HT-29 (cell line): ENCODE measurements at places on chromosomes 3 and 15.
A peak's percentile ranks its signal among the peaks of the same experiment; 100 is the strongest.

GRCh38 chr15:89899295-89899945 is 5.6 kb upstream of the AP3S2 start:
- DNase-seq: no peak

DNA sequence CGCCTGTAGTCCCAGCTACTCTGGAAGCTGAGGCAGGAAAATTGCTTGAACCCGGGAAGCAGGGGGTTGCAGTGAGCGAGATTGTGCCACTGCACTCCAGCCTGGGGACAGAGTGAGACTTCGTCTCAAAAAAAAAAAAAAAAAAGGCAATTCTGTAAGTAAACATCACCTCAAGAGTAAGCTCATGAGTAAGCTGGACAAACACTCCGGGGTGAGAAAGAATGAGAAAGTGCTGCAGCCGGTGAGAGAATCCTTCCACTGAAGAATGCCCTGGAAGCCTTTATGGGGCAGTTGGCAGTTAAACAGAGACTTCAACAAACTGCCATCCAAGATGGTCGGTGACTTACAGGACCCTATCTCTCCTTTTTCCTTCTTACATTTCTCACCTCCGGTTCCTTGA is 47.5 kb downstream of the FEZF2 start:
- DNase-seq: no peak

- no peak for DNase-seq
Measured at GRCh38 chr3:181757694-181758306, 46.1 kb downstream of the SOX2 start.

DNA sequence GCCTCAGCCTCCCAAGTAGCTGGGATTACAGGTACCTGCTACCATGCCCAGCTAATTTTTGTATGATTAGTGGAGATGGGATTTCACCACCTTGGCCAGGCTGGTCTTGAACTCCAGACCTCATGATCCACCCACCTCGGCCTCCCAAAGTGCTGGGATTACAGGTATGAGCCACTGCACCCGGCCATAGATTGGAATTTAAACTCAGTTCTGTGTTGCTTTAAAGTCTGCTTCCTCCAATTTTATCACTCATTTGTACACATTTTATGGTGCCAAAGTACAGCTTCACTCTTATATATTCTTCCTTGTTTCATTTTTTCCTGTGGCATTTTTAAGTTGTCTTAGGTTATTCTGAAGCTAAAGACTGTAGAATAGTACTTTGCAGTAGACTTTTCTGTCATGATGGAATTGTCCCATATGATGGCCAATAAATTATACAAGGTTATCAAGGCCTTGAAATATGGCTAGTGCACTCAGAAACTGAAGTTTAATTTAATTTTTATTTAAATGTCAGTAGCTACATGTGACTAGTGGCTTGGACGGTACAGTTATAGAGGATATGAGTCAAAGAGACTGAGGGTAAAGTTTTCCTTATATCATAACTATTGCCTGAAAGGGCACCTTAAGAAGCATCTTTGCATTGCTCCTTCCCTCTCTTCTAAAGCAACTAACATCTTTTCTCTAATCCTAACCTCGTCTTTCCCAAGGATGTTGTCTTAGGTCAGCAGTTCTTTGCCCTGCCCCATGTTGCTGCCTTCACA is 28.1 kb downstream of the ATP11B start:
- DNase-seq: no peak

DNA sequence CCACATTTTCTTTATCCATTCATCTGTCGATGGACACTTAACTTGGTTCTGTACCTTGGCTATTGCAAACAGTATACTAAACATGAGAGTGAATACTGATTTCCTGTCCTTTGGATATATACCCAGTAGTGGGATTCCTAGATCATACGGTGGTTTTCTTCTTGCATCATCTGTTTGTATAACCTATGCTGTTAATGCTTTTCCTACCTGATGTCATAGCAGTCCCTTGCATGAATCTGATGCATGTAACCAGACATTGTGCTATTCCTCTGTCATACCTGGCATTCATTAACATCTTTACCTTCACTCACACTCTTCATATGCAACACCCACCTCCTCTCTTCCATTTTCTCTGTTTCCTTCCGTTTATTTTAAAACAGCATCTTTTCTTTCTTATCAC is 185.2 kb downstream of the KLHL25 start:
- DNase-seq: no peak

DNA sequence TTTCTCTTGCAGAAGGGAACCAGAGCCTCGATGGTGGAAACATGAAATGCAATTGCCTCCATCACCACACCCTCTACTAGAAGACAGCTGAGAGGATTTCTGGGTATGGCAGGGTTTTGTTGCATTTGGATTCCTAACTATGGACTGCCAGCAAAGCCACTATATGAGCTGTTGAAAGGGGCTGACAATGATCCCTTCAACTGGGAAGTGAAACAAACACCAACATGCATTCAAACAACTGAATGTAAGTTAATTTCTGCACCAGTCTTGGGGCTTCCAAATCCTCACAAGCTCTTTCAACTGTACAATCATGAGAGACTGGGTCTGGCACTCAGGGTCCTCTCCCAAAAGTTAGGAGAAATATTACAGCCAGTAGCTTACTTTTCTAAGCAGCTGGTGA is 116.7 kb upstream of the PLCL2 start:
- DNase-seq: no peak

GRCh38 chr3:193909387-193909786 is 226.6 kb upstream of the HES1 start:
- DNase-seq: no peak

- DNase-seq: no peak
Measured at GRCh38 chr3:14620512-14620911, 31.1 kb upstream of the CCDC174 start.

- no peak for DNase-seq
Measured at GRCh38 chr15:78033864-78034263, 43.6 kb downstream of the TBC1D2B start.

DNA sequence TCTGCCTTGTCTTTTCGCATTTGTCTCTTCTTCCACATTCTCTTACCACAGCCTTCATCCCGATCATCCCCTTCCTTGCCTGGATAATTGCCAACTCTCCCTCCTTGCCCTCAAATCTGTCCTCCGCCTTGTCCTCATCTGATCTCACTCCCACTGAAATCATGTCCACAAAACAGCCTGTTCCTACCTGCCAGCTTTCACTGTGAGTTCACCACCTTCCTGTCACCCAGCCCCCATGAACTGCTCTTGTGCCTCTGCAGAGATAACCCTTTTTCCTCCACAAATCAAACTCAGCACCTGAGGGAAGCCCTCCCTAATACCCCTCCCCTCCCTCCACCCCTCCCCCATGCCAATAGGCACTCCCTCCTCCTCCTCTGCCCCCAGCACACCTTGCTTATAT is 4.8 kb upstream of the ADCY5 start:
- no peak for DNase-seq

- no peak for DNase-seq
Measured at GRCh38 chr15:52483707-52484106, 45.0 kb downstream of the MYO5A start.

DNA sequence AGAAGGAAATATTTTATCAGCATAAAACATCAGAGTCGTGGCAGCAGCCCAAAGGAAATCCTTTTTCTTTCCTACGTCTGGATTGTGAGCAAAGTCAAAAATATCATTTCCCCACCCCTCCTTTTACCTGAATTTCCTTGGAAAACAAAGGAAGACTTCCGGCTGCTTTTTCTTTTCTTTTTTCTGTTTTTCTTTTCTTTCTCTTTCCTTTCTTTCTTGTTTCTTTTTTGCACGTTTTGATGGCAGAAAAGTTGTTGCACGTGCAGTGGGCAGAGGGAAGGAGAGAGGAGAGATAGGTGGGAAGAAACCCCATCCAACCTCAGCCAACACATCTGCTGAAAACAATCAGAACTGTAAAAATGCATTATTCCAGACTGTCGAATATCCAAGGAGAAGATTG is 544 bp upstream of the MYO1E start:
- no peak for DNase-seq

DNA sequence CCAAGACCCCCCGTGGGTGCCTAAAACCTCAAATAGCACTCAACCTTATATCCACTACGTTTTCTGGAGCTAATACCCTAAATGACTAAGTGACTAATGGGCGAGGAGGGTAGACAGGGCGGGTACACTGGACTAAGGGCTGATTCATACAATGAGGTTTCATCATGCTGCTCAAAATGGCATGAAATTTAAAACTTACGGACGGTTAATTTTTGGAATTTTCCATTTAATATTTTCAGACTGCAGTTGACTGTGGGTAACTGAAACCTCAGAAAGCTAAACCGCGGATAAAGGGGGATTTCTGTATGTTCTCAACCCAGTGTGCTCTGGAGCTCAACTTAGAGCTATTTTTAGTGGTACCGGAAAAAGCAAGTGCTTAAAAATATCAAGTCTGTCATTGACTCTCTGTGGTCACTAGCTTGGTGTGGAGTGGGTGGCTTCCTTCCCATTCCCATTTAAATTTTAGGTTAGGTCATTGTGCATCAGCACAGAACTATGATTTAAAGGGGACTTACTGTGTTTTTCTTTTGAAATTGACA is 72.9 kb downstream of the LRRC28 start:
- no peak for DNase-seq

- no peak for DNase-seq
Measured at GRCh38 chr3:67291287-67292252, 293.5 kb downstream of the KBTBD8 start.

GRCh38 chr15:42848846-42849245 is 71.7 kb downstream of the TTBK2 start:
- no peak for DNase-seq

GRCh38 chr3:15266510-15267376 is 60.7 kb downstream of the CAPN7 start:
- no peak for DNase-seq

- DNase-seq: peak; percentile 20
Measured at GRCh38 chr3:134057654-134058110, 28.0 kb upstream of the SLCO2A1 start.

GRCh38 chr15:29934251-29934650 is 112.0 kb upstream of the TJP1 start:
- peak; percentile 58 for DNase-seq

DNA sequence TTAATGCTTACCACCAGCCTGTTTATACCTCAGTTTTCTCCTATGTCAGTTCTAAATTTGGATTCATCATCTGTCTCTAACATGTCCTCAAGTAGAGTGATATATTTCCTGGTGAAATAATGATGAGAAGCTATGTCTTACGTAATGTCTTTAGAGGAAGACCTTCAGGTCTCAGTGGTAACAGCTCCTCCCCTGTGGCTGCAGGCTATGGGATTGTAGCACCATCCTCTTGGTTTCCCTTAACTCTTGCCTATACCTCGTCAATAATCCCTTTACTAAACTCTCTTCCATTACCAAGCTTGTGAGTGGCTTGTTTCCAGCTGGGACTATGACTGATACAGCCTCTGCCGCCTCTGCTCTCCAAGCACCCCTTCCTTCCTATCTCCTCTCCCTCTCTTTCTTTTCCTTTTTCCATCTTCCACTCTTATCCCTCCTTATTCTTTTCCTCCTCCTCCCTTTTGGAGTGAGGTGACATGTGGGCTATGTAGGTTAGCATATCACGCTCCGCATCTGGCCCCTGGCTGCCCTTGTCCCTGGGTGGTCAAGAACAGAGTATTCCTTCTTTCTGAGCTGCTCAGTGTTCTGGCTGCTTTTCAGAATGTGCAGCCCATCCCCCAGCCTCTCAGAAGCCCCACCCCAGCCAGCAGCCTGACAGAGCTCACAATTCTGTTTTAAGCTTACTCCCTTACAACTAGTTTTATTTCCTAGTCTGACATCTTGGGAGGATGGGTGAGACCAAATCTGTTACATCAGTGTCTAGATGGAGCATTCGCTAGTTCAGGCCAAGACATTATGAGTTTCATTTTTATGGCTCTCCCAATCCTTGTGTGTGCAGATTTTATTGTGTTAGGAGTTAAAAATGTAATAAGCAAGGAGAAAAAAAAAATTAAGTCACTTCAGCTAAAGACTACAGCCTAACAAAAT is 75.0 kb upstream of the RNU6-1 start:
- DNase-seq: peak; percentile 72

GRCh38 chr3:14852717-14853116 is 34.0 kb downstream of the FGD5 start:
- no peak for DNase-seq

DNA sequence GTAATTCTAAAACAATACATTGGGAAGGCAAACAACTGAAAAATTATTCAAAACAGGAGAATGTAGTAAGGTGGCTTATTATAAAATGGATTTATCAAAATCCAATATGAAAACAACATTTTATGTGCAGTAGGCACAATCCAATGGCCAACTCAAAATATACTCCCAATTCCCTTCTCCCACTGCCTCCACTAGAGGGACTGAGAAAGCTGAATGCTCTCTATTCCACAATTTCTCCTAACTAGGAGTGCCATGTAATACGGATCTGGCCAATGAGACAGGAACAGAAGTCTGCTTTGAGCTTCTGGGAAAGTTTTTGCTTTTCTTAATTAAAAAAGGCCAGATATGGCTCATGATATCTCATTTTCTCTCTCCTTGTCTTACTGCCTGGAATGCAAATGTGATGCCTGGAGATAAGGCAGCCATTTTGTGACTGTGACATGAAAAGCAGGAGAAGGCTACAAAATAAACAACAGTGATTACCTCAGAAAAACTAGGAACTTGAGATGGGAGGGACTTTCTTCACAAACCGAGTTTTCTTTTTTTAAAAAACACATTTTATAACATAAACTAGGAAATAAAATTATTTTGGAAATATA is 18.8 kb upstream of the VGLL4 start:
- peak; percentile 60 for DNase-seq

- no peak for DNase-seq
Measured at GRCh38 chr3:78729946-78730345, 1037.9 kb downstream of the ROBO1 start.

GRCh38 chr3:15450438-15451215 is 23.2 kb downstream of the EAF1 start:
- no peak for DNase-seq

GRCh38 chr15:31262901-31263671 is 63.5 kb upstream of the KLF13 start:
- peak; percentile 58 for DNase-seq

- no peak for DNase-seq
Measured at GRCh38 chr15:101609742-101610610, 42.2 kb downstream of the TM2D3 start.

GRCh38 chr3:97131476-97131875 is 317.1 kb downstream of the EPHA6 start:
- no peak for DNase-seq

GRCh38 chr3:160893207-160893606 is 137.2 kb downstream of the PPM1L start:
- DNase-seq: no peak

DNA sequence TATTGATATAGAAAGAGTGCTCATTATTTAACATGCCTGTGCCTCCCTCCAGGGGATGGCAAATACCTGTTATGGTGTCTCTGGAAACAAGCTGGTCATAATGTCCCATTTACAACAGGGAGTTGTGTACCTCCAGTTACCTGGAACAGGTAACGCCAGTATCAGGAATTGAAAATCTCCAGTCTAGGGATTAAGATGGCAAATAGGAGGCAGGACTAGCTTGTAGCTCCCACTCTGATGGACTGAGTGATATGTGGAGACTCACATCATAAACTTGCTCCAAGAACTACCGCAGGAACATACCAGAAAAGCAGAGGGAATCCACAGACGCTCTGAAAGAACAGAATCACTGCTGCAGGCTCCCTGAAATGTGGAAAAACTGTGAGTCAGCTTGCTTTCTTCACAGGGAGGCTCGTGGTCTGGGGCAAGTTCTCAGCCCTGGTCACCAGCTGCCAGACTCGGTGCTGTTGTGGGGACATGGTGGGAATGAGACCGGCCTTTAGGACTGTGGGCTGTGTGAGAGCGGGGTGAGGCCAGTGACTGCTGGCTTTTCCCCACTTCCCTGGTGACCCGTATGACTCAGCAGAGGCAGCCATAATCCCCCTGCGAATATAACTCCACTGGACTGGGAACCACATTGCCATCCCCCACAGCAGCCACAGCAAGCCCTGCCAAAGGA is 97.4 kb downstream of the KCNAB1 start:
- DNase-seq: no peak
